ENCODE measurements at places on chromosomes 5 and 9.

GRCh38 chr5:143148771-143149170 is 254.7 kb downstream of the NR3C1 start:
- no peak for DNase-seq

GRCh38 chr9:36470643-36471290 is 70.7 kb upstream of the RNF38 start:
- DNase-seq: no peak

- no peak for DNase-seq
Measured at GRCh38 chr9:82922686-82923085, 140.3 kb downstream of the RASEF start.

- DNase-seq: no peak
Measured at GRCh38 chr9:73104342-73104741, 47.3 kb upstream of the ANXA1 start.

DNA sequence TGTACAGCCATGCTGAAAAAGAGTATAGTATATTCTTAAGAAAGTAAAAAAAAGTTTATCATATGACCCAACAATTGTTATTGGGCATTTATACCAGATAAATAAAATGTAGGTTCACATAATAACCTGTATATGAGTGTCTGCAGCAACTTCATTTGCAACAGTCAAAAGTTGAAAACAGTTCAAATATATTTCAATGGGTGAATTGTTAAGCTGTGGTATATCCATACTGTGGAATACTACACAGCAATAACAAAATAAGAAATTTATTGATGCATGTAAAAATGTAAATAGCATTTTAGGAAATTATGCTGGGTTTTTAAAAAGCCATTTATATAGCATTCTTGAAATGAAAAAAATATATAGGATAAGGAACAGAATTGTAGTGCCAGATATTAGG is 1420.1 kb upstream of the ACO1 start:
- DNase-seq: no peak

DNA sequence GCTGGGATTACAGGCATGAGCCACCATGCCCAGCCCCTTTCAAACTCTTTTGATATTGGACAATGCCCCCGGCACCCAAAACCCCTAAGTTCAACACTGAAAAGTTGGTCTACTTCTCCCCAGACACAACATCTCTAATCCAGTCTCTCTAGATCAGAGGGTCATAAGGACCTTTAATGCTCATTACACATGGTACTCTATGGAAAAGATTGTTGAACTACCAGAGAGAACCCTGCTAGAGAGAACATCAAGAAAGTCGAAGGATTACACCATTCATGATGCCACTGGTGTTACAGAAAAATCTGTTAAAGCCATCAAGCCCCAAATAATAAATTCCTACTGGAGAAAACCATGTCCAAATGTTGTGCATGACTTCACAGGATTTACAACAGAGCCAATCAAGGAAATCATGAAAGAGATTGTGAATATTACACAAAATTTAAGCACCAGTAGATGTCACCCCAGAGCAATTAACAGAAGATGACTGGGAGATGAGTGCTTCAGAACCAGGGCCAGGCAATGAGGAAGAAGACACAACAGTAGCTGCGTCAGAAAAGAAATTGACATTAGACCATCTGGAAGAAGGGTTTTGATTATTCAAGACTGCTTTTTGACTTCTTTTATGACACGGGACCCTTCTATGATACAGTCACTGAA is 28.3 kb upstream of the NIPAL4 start:
- no peak for DNase-seq

- DNase-seq: no peak
Measured at GRCh38 chr5:8600843-8601242, 731.9 kb downstream of the MTRR start.

DNA sequence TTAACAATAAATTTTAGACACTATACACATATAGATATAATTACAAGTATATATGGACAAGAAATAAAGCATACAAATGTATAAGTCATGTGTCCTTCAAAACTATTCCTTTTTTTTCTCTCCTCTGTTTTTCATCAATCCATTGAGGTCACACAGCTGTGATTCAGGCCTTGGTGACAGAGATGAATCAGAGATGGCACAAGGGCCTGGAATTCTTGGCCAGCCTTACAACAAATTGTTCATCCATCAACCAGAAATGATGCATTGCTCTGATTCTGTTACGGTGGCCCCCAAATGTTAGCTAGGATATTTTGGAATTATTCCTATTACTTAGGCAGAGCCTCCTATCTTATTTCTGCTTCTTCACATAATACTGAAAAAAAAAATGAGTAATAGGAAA is 108.7 kb upstream of the MPDZ start:
- no peak for DNase-seq

DNA sequence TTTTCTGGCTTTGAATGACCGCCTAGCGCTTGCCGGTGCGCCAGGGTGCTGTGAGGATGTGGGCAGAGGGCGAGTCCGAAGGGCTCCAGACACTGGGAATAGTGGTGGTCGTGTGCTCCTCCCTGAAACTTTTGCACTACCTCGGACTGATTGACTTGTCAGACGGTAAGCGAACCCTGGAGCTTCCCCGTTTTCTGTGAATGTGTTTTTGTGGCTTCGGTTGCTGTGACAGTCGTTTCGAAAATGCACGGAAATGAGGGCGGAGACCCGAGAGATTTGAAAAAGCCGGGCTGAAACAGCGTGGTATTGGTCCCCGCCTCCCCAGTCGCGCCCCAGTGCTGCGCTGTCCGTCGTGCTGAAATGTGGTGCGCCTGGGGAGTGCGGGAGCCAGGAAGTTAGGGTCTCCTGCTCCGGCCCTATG is 102.5 kb upstream of the GABRP start:
- DNase-seq: peak; percentile 16

DNA sequence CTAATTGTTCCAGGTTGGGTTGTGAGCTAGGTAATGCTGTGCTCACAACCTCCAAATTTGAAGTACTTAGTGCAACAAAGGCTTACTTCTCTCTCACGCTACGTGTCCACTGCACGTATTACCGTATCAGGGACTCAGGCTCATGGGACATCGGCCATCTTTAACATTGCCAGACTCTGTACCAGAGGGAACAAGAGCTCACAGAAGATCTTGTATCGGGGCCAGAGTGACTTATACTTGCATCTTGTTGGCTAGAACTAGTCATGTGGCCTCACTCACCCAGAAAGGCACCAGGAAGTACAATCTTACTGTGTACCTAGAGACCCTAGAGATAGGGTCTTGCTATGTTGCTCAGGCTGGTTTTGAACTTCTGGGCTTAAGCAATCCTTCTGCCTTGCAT is 81.1 kb upstream of the KLF9 start:
- no peak for DNase-seq

- peak; percentile 24 for DNase-seq
Measured at GRCh38 chr9:92808726-92809451, 44.3 kb upstream of the BICD2 start.

- no peak for DNase-seq
Measured at GRCh38 chr9:19049917-19050636, 850 bp downstream of the RRAGA start.

GRCh38 chr5:167453246-167454030 is 838.0 kb upstream of the WWC1 start:
- no peak for DNase-seq

GRCh38 chr9:109907810-109908458 is 127.9 kb downstream of the PALM2AKAP2 start:
- DNase-seq: no peak

GRCh38 chr9:95857896-95858295 is 17.6 kb upstream of the ERCC6L2 start:
- no peak for DNase-seq

DNA sequence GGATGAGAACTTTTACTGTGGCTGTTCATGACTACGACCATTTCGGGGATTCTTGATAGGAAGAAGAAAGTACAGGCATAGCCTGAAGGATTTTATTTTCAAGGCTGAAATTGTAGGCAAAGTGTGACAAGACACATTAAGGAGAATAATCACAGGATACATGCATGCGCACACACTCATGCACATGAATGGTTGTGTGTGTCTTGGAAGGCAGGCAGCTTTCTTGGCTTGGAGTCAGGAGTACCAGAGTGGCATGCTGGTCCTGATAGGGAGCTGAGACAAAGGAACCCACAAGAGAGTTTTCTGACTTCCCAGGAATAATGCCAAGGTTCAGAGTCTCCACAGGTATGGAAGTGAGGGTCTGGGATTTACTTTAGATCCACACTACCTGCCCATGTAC is 22.2 kb downstream of the PLK2 start:
- DNase-seq: no peak

GRCh38 chr5:172007175-172008110 is 1.0 kb upstream of the FBXW11 start:
- DNase-seq: no peak

GRCh38 chr5:119385536-119386128 is 29.8 kb downstream of the TNFAIP8 start:
- no peak for DNase-seq

GRCh38 chr5:68771732-68772131 is 322.1 kb upstream of the SLC30A5 start:
- DNase-seq: no peak

- no peak for DNase-seq
Measured at GRCh38 chr9:131530546-131530919, 530 bp downstream of the UCK1 start.

GRCh38 chr9:1008216-1008615 is 31.8 kb downstream of the DMRT3 start:
- DNase-seq: no peak

DNA sequence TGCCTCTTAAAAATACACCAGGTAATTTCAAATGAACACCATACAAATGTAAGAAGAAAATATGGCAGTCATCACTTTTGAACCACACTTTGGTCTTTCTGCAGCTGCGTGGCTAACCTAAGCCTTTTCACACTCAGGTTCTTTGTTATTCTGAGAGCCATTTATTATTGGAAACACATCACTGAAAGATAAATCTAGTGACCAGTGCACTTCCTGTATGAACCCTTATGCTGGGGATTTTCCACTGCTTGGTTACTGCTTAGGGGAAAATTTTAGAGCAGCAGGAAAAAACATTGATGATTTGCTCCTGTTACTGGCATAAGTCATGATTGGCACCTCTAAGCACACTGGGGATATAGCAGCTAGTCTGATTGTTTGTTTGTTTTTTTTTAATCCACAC is 58.6 kb upstream of the RANBP3L start:
- no peak for DNase-seq

DNA sequence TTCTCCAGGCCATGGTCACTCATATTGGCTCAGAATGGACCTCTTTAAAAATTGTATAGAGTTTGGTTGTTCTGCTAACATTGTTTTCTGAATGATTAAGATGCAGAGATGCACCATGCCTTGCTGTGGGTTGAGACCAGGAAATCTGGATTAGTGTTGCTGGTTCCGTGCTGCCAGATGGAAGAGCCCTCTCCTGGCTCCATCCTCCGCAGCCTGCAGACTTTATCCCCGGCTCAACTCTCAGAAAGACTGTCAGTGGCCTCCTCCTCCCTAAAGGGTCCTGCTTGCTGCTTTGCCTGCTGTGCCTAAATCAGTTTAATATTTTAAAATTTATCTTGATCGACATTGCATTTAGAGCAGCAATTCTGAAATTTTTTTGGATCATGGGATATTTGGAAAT is 196.7 kb downstream of the TENT4A start:
- DNase-seq: no peak

- DNase-seq: no peak
Measured at GRCh38 chr5:31987985-31988710, 186.0 kb downstream of the GOLPH3 start.

DNA sequence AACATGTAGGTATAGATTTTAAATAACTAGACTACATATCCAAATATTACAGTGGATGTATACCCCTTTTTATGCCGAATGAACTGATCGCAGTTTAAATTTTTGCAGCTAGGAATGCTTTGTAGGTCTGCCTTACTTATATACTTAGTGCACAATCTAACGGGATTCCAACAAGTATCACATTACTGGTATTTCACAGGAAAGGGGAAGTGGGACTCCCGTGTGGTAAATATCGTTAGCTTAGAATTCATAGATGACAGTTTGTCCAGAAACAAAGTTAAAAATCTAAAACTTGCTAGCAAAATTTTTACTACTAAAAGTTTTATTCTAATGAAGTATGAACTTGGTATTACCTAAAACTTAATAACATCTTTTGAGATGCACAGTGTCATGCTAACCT is 193.5 kb upstream of the TLX3 start:
- no peak for DNase-seq

DNA sequence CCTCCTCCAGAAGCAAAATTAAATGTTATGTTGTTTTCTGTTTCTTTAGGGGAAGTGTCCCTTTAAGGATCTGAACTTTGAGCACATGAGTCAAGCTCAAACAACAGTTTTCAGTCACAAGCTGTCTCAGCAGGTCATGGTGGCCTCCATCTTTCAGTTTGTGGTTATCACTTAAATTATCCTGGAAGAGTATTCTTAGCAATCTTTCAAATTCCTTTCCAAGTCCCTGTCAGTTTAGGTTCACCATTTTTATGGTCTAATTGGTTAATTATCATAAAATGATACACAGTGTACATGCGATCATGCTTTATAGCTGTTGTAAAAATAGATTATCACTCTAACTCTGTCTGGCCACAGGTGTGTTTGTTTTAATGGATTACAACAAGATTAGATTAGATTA is 43.1 kb upstream of the SELENOP start:
- DNase-seq: no peak

DNA sequence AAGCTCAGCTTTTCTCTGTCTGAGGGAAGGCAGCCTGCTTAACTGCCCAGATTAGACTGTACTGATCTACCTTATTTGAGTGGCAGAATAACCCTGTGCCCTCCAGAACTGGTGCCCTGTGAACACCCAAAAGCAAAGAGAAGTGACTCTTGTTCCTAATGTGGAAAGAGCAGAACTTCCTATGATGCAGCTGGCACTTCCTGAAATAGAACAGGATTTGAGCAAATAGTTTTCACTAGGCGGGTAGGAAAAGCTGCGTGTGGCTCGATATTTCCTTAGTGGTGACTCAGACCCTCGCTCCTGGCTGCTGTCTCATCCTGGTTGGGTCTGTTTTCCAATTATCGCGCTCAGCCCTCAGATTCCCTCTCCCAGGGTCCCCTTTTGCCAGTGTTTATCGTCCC is 89.9 kb downstream of the SH3TC2 start:
- no peak for DNase-seq

- DNase-seq: no peak
Measured at GRCh38 chr5:3343211-3343610, 252.4 kb upstream of the IRX1 start.

DNA sequence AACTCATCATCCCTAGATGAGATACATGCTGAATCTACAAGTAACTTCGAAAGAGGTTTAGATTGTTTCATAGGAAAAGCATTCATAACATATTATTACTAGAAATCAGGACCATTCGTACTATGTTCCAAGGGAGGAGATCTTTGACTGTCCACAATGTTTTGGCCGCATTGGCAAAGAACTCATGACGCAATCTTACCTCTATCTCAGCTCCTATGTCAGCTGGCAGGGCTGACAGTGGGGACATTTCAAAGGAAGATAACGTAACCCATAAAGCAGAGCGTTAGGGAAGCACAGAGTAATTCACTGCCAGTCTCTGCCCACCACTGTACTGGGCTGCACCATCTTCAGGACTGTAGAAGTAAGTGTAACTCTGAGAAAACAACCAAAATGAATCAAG is 69.7 kb downstream of the EFNA5 start:
- DNase-seq: no peak

DNA sequence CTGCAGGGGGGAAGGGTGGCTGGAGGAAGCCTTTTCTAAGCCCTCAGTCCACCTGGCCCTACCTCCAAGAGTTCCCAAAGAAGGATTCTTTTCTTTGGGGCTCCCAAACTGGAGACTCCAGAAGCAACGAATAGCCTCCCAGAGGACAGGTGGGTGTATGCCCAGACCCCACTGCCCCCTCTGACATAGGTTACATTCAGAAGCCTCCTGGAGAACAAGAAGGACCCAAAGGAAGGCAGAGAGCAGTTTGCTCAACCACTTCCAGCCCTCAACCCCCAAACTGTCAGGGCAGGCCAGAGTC is 10.3 kb downstream of the HK3 start:
- DNase-seq: no peak

Data from stimulated activated CD8-positive, alpha-beta memory T cell treated with anti-CD3 and anti-CD28 coated beads, Interleukin-4, amount 100 ng/mL, for 24 hours (primary cell).